ENCODE measurements at places on chromosomes 3 and 15. TPM values are rescaled to one million over a fixed set of nuclear protein-coding genes. Genes with fewer than 3 reads are reported as not detected.

DNA sequence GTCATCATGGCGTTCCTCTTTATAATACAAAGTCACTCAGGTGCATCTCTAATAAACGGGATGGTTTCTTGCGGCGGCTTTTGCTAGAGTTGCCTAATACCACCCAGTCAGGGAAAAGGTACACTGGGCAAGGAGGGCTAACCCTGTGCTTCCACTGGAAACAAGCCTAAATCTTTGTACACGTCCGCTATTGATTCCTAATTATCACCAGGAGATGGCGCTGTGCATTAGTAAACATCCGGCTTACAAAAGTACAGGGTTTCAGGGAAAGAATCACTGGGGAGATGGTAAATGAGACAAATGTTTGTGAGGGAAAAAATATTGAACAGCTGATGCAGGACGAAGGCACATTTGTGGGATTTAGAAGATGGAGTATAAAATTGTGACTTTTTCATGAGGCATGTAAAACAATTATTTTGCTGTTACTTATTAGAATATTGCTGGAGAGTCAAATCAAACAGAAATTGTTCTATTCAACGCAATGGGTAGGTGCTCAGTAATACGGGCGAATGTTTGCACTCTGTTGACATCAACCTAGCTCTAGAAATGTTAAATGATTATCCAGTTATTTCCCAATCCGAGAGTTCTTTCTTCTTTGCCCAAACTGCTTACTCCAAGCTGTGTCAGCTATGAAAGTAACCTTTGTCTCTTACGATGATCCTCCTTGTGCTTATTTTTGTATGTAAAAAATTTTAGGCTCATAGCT, 50.6 kb downstream of the GMNC start:
- DNase-seq, result no peak

DNA sequence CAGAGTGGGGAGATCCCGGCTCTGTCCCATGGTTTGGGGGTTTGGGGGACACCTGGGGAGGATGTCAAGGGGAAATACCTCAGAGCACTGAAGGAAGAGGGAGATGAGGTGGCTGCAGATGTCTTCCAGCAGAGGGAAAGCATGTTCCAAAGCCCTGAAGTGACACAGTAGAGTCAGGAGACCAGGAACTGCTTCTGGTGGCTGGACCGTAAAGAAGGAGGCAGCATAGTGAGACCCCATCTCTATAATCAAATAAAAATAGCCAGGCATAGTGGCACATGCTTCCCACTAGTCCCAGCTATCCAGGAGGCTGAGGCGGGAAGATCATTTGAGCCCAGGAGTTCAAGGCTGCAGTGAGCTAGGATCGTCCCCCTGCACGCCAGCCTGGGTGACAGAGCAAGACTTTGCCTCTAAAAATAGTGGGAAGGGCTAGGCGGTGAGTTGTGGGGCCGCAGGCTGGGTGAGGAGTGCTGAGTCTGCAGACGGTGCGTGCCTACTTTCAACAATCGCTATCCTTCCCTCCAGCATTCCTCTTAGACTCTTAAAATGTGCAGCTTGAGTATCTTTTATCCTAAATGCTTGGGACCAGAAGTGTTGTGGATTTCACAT, 26.2 kb downstream of the HES1 start:
- DNase-seq, result no peak

DNA sequence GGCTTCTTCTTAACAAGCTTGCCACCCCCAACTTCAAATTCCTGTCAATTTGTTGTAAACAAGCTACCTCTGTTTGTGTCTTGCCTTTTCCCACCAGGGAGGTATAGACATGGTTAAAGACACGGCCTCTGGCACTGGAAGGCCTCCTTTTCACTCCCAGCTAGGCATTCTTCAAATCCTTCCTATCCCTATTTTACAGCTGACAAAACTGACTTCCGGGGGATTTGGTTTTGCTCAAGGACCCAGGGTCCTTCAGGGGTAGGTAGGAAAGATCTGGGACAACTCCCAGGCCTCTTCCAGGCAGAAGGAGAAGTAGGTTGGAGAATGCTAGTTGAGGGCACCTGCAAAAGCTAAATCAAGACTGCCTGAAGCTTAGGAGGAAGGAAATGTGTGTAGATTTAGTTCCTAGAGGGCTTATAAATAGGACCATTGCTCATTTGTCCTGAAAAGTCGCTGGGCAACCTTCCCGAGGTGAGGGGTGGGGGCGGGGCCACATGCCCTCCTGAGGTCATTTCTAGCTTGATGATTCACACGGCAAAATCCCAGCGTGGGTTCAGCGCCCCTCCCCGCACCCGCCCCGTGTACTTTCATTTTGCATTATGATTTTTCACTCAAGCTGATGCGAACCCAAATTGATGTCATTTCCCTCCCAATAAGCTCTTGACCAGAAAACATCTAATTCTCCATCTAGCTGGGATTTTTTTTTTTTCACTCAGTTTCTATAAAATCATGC, 365.5 kb downstream of the SHQ1 start:
- peak; percentile 89 for DNase-seq

Gene GOLGA8S
- 0.73 TPM for total RNA-seq

DNA sequence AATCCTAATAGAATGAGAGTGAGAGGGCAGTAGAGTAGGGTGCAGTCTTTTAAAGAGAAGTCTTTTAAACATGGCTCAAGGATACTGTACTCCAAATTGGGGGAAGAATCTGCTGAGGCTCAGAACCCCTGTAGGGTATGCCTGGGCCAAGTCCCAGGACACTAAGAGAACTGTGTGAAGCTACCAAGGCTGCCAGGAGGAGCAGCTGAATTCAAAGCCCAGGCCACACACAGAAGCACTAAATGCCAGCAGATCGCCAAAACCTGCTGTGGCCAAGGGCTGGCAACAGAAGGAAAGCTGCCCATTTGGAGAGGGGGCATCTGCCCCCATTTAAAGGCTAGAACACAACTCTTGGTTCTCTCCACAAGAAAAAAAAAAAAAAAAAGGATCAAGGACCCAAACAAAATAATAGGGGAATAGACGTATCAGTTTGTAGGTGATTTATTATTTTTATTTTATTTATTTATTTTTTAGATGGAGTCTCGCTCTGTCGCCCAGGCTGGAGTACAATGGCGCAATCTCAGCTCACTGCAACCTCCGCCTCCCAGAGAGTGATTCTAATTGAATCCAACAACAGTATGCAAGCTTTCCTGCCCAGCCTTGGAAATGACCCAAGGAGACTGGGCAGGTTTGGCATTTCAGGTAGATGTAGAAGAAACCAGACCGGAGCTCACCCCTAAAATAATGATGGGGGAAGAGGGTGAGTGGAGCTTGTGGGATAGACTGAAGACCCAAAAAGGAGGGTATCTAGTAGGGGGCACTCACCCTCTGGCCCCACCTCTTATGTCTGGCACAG, 279.0 kb upstream of the WNT5A start:
- DNase-seq, result no peak

GRCh38 chr3:52196977-52197376, 983 bp upstream of the ALAS1 start:
- DNase-seq, result no peak

- DNase-seq, result no peak
Measured at GRCh38 chr3:77620009-77620408, 580.1 kb downstream of the ROBO2 start.

GRCh38 chr15:56102441-56102840, 109.0 kb upstream of the NEDD4 start:
- DNase-seq, result no peak

Gene ITIH3
- not detected for total RNA-seq

- no peak for DNase-seq
Measured at GRCh38 chr3:3664935-3665334, 134.3 kb upstream of the LRRN1 start.

DNA sequence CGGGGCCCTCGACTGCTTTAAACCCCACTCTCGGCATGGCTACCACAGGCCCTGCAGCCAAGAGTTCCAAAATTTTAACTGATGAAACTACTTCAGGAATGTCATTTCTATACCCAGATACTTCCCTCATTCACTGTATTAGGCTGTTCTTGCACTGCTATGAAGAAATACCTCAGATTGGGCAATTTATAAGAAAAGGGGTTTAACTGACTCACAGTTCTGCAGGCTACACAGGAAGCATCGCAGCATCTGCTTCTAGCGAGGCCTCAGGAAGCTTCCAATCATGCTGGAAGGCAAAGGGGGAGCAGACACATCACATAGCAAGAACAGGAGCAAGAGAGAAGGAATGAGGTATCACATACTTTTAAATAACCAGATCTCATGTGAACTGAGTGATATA, 21.6 kb upstream of the ALCAM start:
- no peak for DNase-seq

GRCh38 chr3:23834082-23834870, 28.5 kb downstream of the UBE2E1 start:
- DNase-seq, result no peak

Gene BCHE
- total RNA-seq, result not detected

Gene ISL2
- total RNA-seq, result 2.4 TPM

Measured in activated CD8-positive, alpha-beta memory T cell treated with anti-CD3 and anti-CD28 coated beads, Interleukin-2, amount 10 ng/mL, durations not matched to agents 7 days and 5 days (primary cell).